ENCODE measurements at places on chromosomes 4 and X.

- no peak for DNase-seq
These were observed 50.1 kb upstream of the IL13RA1 start for GRCh38 chrX:118677318-118677717.

DNA sequence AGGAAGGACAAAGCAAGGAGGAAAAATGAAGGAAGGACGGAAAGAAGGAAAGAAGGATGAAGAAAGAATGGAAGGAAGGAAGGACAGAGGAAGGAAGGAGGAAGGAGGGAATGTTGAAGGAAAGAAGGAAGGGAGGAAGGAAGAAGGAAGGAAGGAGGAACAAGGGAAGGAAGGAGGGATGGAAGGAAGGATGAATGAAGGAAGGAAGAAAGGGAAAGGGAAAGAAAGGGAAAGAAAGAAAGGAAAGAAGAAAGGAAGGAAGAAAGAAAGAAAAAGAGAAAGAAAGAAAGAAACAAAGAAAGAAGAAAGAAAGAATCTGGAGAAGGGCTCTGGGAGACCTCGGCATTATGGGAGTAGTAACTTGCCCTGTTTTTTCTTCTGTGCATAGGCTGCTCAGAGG is 70.8 kb upstream of the SHISA3 start:
- no peak for DNase-seq

- DNase-seq: no peak
These were observed 86.2 kb downstream of the PHEX start for GRCh38 chrX:22118161-22118830.

GRCh38 chr4:176845636-176846035 is 52.9 kb upstream of the VEGFC start:
- DNase-seq: no peak

DNA sequence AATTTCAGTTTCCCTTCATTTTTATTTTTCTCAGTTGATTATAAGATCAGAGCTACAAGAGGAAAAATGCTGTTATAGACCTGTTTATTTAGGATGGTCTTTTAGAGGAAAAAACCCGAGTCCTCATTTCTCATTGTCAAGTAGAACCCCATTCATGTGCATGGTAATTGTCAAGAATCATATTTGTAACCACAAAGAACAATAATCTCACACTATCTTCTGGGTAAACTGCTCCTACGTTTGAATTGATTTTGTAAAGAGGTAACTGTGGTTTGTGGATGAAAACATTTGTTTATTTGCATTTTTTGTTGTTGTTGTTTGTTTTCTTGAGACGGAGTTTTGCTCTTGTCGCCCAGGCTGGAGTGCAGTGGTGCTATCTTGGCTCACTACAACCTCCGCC is 23.8 kb downstream of the RAPGEF2 start:
- DNase-seq: no peak

- DNase-seq: no peak
These were observed 9.7 kb upstream of the LAP3 start for GRCh38 chr4:17567271-17567670.

GRCh38 chrX:107744868-107745267 is 30.7 kb downstream of the TSC22D3 start:
- DNase-seq: no peak

- DNase-seq: no peak
These were observed 149.3 kb downstream of the SOWAHB start for GRCh38 chr4:76748649-76749048.

- DNase-seq: no peak
These were observed 450.9 kb downstream of the PCDH10 start for GRCh38 chr4:133600008-133600407.

- no peak for DNase-seq
These were observed 53.3 kb downstream of the TEX13A start for GRCh38 chrX:105167233-105167632.

GRCh38 chrX:23861215-23861896 is 46.4 kb downstream of the APOO start:
- DNase-seq: no peak

DNA sequence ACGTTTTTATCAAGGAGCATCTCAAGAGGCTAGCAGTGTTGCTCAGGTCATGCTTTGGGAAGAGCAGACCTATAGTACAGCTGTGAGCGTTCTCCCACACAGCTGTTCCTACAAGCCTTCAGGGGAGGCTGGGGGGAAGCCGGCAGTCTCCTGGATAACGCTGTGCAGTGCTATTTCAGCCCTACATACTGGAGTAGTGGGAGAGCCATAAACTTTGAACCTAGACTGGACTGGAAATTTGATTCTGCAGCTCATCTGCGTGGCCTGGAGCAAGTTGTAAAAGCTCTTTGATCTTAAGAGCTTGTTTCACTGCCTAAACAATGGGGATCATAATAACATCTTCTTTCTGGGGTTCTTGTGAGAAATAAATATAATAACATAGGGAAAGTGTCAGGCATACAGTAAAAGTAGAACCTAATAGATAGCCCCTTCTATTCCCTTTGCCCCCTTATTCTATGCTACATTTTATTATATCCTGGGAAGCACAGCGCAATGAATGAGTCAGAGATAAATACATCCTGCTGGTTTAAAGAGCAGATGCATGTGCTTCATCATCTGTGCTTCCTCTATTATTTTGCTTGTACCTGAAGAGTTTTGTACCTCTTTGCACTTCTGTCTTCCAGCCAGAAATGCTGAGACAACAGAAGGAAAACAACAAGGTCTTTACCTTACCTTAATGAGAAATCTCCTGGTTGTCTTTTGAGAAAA is 14.7 kb upstream of the AMBN start:
- no peak for DNase-seq

DNA sequence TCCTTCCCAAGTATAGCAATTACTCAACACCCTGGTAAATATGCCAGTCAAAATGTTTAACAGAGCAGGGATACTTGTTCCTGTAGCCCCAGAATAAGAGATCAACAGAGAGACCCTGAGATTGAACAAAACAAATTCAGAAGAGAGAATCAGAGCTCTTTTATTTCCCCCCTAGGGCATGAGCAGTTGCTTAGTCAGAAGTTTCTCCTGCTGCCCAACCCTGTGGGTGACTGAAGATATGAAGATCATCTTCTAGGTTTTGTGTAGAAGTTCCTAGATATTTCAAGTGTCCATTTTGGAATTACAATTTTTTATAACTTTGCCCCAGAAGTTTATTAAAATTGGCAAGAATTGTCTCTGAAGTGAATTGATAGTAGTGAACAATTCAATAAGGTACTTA is 59.1 kb upstream of the RXFP1 start:
- no peak for DNase-seq

GRCh38 chr4:15385928-15386327 is 41.9 kb upstream of the C1QTNF7 start:
- DNase-seq: no peak

GRCh38 chr4:141375855-141376254 is 155.2 kb downstream of the ZNF330 start:
- no peak for DNase-seq

Measured in activated T-cell treated with anti-CD3 and anti-CD28 coated beads for 1 hour (primary cell).